ENCODE measurements at places on chromosomes 2 and 18.
A peak's percentile ranks its signal among the peaks of the same experiment; 100 is the strongest.

GRCh38 chr2:182824767-182825158 is 41.7 kb downstream of the FRZB start:
- no peak for DNase-seq

GRCh38 chr2:28363686-28364280 is 28.9 kb upstream of the FOSL2 start:
- DNase-seq: no peak

DNA sequence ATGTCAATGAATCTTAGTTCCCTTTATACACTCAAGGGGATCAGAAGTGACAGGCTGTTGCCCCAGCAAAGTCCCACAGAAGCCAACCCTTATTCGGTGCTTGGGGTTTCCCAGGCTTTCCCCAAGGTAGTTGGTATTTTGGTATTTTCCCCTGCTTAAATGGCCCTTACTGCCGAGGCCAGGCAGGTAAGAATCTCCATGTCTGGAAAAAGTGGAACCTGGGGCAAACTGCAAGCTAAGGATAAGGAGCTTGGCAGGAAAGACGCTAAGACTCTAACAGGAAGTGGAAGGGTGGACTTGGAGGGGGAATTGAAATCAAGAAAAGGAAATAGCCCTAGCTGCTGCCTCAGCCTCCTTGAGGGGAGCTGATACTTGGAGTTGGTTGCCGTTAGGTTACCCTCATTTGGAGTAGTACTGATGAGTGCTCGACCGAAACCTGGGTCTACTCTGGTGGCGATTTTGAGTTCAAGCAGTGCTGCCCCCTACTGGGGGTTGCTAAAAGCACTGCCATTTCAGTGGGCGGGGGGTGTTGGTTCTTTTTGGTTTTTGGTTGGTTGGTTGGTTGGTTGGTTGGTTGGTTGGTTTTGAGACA is 3.3 kb upstream of the GPBAR1 start:
- DNase-seq: peak; percentile 62

GRCh38 chr2:217709478-217710210 is 293.2 kb downstream of the TNS1 start:
- no peak for DNase-seq

- peak; percentile 34 for DNase-seq
These were observed 48.1 kb downstream of the PKDCC start for GRCh38 chr2:42095923-42096408.

DNA sequence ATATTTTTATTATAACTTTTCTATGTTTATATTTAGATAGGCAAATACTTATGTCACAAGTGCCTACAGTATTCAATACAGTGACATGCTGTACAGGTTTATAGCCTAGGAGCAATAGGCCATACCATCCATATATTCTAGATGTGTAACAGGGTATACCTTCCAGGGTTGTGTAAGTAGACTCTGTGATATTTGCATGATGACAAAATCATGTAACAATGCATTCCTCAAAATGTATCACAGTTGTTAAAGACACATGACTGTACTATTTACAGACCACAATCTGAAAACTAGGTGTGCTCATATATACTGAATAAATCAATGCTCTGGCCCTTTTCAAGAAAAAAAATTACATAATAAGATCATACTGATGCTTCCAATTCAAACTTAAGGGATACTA is 433.2 kb upstream of the RGPD4 start:
- DNase-seq: no peak

DNA sequence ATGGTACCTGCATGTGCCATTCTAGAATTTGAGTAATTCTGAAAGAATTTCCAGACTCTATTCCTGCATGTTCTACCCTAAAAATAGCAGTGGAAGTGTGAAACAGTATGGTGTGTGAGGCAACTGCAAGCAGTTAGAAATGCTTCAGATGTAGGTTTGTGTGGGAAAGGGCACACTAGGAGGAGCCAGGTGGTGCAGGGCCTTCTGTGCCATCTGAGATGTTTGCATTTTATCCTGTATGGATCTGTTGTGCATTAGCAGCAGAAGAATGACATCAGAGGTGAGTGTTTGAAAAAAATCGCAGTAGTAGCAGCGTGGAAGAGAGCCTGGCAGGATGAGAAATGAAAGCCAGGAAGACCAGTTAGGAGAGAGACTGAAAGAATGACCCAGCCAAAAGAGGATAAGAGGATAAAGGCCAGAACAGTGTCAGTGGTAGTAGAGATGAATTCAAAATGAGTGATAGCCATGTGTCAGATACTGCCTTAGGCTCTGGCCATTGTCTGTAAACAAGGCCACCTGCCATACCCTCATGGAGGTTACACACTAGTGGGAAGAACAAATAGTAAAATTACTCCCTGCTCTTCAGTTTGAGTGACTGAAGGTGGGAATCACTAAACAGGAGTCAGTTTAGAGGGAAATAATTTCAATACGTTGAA is 142.2 kb downstream of the PKP4 start:
- no peak for DNase-seq

DNA sequence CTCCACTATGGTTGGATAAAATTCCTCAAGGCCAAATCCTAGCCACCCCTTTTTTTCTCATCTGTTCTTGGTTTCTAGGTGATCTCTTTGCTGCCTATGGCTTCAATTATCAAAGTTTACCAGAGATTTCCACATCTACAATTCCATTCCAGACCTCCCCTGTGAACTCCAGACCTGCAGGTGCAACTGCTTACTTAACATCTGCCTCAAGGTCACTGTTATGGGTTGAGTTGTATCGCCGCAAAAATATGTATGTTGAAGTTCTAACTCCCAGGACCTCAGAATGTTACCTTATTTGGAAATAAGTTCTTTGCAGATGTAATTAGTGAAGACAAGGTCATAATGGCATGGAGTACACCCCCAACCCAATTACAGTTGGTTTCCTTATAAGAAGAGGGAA is 60.4 kb upstream of the SOS1 start:
- DNase-seq: no peak

DNA sequence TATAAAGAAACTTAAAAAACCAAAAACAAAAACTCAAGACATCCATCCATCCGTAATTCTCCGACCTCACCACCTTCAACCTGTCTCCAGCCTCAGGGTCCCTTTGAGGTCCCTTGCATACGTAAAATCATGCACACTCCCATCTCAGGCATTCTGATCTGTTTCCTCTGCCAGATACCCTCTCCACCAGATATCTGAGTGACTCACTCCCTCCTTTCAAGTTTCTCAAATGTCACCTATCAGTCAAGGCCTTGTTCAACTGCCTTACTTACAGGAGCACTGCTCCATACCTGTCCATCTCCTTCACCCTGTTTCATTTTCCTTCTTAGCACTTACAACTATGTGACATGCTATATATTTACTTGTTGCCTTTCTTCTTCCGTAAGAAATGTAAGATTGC is 369.3 kb downstream of the NBAS start:
- no peak for DNase-seq

DNA sequence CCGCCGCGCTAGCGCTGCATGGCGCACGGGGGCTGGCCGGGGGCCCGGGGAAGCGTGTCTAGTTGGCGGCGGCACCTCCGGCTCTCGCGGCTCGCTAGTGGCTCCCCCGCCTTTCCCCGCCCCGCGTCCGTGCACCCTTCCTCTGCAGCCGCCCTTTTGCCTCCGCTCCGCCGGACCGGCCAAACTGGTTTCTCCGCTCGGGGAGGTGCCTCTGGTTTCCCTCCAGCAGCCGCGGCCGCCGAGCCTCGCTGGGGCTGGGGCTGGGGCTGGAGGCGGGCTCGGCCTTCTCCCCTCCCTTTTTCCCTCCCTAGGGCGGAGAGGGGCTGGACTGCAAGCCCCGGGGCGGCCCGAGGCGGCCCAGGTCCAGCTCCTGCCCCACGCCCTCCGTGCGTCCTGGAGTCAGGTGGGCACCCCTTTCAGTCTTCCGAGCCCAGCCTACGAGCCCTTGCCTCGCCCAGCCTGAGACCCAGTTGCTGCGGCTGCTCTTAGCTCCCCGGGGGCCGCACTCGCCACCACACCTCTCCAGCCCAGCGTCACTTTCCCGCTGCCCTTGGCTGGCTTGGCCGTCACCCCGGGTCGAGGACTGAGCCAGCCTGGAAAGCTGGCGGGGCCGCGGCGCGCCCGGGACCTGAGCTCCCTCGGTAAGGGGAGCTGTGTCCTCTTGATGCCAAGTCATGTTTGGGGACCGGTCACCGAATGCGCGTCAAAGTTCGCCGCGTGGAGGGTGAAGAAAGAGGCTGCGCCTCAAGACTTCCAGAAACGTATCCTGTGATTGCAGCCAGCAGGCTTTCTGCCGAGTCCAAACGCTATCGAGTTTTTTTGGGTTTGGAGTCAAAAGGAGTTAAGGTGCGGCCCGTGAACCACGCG is at the start of gene ATP8B1:
ATP8B1 (minus strand) TSS at position 213 of the 867 bp plus-strand sequence. CDS start 71,508 bp downstream, outside the sequence.
- no peak for DNase-seq

All from stimulated activated CD4-positive, alpha-beta T cell treated with anti-CD3 and anti-CD28 coated beads, Interleukin-12 subunit alpha, Interleukin-12 subunit beta, amount 100 ng/mL, for 24 hours (primary cell).